ENCODE measurements at places on chromosomes 2 and 18.
A peak's percentile ranks its signal among the peaks of the same experiment; 100 is the strongest.

DNA sequence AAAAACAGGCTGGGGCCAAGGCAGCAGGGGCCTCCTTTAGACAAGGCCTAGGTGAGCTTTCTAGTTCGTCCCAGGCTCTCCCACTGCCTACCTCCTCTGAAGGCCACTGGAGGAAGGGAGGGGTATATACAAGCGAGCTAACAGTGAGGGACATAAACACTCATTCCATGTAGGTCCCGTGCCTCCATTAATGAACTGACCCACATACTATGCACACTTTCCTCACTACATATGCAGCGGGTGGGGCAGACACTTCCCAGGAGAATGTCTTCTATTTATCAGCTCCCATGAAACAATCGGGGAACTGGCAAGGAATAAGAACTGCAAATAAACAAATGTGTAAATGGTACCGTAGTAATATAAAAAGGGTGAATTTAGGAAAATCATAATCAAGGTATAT is 336.5 kb downstream of the NBAS start:
- DNase-seq, result no peak

DNA sequence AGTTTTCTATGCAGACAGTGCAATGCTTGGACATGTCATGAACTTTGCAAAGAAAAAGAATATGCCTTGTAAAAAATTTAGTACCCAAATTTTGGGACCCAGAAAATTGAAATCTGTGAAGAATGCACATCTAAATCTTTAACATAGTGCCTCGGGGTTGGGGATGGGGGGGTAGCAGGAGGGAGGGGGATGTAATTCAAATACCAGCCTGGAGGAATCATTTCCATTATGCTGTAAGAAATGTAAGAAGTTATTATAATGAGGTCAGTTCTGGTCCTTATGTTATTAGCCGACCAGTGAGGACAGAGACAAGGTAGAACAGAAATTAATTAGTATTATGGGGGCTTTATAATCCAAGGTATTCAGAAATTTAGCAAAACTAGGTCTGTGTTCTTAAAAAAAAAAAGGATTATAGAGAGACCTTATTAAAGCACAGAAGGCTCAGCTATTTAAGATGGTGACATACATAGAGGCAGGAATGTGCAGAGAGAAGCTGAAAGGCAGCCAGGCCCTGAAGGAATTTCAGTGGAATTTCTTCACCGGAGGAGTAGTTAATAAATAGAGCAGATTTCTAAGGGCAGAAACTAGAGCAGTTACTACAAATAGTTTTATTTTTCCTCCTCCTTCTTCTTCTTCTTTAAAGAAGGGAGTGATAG is 89.0 kb upstream of the RBMS1 start:
- DNase-seq, result peak; percentile 62

DNA sequence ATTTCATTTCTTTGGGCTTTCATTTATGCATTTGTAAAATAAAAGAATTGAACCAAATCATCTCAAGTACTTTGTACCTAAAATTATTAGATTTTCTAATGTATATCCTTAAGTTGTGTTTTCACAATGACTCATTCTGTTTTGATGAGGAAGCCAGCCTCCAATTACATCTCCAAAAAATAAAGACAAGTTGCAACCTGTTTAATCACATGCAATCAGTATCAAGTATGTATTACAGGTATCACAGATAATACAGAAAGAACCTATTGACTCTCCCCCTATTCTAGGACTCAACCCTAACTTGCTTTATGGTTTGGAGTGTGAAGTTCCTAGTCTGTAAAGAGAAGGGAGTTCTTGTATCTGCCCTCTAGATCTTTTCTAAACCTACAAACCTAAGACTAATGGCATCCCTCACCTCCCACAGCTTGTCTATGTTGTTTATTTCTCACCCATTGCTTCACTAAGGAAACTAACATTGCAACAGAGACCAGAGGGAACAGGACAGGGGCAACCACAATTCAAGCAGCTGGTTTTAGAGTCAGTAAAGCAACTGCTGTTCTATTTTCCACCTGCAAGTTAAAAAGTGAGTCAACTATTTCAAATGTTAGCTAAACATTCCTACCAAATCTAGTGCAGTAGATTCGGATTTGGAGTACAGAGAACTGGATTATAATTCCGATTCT is 141.1 kb upstream of the ETAA1 start:
- no peak for DNase-seq

DNA sequence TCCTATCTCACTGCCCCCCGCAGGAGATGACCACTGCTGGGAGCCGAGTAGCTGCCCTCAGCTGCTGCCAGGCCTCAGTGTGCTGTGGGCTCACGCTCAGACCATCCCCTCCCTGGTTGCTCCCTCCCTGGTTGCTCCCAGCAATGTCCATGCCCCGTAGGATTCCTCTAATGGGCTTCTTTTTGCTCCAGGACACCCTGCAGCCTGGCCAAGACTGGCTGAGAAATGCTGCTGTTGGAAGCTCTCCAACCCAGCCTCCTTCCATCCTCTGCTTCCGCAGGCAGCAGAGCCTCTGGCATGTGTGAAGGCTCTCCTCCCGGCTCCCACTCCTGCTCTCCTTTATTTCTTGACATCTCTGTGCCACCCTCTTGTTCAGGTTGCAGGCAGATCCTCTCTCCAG is 48.6 kb downstream of the SOX11 start:
- peak; percentile 6 for DNase-seq

DNA sequence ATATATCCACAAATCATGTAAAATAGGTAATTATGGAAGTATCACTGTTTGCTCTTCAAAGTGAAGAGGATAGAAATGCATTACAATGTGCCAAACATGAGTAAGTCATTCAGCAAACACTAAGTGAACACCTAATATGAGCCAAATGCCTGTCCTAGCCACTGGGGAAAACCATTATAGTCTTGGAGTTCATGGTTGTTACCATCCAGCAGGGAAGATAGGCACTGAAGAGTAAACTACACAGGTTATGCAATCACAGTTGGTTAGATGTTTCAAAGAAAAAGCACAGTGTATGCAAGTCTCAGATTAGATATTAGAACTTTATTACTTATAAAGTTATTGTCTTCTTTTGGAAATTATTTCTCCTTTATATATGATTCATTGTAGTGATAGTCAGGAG is 3.9 kb upstream of the SERPINB2 start:
- no peak for DNase-seq

DNA sequence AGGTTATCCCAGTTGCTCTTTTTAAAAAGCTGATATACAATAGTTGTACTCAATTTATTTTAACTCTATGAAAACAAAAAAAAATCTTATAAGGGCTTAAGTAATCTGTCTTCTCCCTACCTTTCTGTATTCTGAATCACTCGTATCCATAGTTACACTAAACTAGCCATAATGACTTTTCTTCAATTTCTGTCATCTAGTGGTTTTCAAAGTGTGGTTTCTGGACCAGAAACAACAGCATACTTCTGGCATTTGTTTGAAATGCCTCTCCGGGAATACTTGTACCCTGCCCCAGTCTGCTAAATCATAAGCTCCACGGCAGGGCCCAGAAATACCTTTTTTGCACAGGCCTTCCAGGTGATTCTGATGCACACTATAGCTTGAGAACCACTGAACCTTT is 253.6 kb downstream of the LRRTM4 start:
- DNase-seq, result peak; percentile 66

All from astrocyte of the cerebellum (primary cell).